Activated naive CD8-positive, alpha-beta T cell treated with anti-CD3 and anti-CD28 coated beads, Interleukin-2, amount 10 ng/mL, durations not matched to agents 7 days and 5 days (primary cell): ENCODE measurements at places on chromosomes 2 and 18. TPM values are rescaled to one million over a fixed set of nuclear protein-coding genes. Genes with fewer than 3 reads are reported as not detected.

GRCh38 chr2:71609958-71610357, 156.6 kb downstream of the DYSF start:
- H3K4me3 ChIP-seq = no peak overlapping the region
- peaks cover 2% of the 10 kb centered on the region for H3K4me1 ChIP-seq
- no peaks in the 10 kb centered on the region for H3K36me3 ChIP-seq
- H3K27me3 ChIP-seq = peaks cover 6% of the 10 kb centered on the region

GRCh38 chr2:111905990-111906735, 7.8 kb downstream of the MERTK start:
- H3K36me3 ChIP-seq = no peaks in the 10 kb centered on the region
- peaks cover 11% of the 10 kb centered on the region for H3K27me3 ChIP-seq
- DNase-seq = no peak

DNA sequence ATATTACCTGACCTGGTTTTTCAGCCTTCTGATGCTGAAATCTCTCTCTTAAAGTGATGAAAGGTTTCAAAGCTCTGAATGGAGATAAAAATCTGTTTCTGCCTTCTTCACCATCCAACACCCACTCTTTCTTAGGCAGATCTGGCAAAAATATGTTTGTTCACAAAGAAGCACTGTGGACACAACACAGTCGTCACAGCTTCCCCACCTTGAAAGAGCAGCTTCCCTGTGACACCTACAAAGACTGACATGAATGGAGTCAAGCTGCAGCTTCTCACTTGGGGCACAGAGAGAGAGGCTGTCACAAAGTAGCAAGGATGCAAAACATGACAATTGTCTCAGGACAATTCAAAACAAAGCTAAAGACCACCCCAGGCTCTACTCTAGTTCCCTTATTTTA, 86.5 kb downstream of the ICOS start:
- peaks cover 19% of the 10 kb centered on the region for H3K4me1 ChIP-seq
- peak overlapping the region; percentile 30 for H3K27ac ChIP-seq
- no peaks in the 10 kb centered on the region for H3K36me3 ChIP-seq
- no peak overlapping the region for H3K4me3 ChIP-seq
- no peaks in the 10 kb centered on the region for H3K27me3 ChIP-seq
- DNase-seq = no peak

GRCh38 chr2:118294063-118294462, 205.8 kb downstream of the INSIG2 start:
- no peak overlapping the region for H3K27ac ChIP-seq
- H3K27me3 ChIP-seq = peaks cover 19% of the 10 kb centered on the region
- H3K4me1 ChIP-seq = no peaks in the 10 kb centered on the region
- DNase-seq = no peak
- H3K36me3 ChIP-seq = no peaks in the 10 kb centered on the region

DNA sequence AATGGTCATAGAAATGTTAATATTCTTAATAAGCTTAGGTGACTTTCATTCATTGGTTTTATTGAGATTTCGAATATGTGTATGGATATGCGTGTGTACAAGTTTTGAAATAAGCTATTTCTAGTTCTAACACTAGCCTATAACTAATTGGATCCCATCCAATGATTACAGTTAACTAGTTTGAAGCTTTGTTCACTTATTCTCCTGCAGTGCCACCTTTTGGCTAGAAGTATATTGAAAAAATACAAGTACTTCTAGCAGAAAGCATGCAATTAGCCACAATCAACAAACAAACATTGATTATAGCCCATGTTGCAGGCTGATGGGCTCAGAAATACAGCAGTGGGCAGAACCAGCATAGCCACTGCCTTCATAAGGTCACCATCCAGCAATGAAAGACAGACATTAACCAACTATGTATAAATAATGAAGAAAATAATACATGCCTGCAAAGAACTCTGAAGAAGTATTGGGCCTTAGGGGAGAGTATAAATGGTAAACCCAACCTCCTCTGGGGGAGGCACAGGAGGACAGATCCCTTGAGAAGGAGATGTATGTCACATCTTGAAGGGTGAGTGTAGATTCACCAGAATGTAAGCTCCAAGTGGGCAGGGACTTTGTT, 5.1 kb upstream of the PIEZO2 start:
- H3K4me1 ChIP-seq = no peaks in the 10 kb centered on the region
- no peak overlapping the region for H3K4me3 ChIP-seq
- H3K27me3 ChIP-seq = peaks cover 24% of the 10 kb centered on the region

The ZNF532 gene
- 4.0 TPM for total RNA-seq

DNA sequence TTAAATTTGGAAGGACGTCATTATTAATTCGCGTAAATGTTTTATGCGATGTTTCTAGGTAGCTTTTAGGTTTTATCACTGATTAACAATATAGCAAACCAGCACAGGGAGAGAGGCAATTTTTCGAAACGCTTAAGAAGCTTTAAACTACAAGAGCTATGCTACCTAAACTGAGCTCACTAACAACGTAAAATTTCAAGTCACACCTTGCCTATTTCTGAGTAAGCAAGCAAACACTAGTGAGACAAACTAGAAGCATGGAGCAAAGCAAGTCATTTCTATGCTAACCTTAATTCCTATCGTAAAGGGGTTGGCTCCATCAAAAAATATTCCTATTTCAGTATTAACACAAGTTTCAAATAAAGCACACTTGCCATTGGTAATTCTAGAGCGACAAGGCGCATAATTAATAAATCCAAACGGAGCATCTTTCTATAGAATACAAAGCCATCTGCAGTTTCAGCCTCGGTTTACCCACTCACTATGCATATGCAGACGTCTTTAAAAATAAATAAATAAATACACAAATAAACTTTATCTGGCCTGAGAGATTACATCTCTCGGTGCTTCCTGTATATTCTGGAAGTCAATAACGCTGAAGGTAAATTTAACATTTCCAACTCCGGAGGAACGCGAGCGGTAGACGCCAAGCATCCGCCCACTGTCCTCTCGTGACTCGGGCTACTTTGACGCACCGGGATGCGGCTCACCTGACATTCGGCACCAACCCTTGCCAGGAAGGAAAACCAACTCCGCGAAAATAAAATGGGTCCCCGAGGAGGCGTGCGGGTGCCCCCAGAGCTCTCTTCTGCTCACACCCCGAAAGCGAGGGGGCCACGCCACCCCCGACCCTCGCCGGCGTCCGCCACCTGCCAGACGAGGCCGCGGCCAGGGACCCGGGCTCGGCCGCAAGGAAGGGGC, 947 bp downstream of the ITSN2 start:
- H3K4me1 ChIP-seq = peaks cover 28% of the 10 kb centered on the region
- H3K36me3 ChIP-seq = peaks cover 14% of the 10 kb centered on the region
- peak overlapping the region; percentile 88 for H3K27ac ChIP-seq
- H3K4me3 ChIP-seq = peak overlapping the region; percentile 87
- no peaks in the 10 kb centered on the region for H3K27me3 ChIP-seq

DNA sequence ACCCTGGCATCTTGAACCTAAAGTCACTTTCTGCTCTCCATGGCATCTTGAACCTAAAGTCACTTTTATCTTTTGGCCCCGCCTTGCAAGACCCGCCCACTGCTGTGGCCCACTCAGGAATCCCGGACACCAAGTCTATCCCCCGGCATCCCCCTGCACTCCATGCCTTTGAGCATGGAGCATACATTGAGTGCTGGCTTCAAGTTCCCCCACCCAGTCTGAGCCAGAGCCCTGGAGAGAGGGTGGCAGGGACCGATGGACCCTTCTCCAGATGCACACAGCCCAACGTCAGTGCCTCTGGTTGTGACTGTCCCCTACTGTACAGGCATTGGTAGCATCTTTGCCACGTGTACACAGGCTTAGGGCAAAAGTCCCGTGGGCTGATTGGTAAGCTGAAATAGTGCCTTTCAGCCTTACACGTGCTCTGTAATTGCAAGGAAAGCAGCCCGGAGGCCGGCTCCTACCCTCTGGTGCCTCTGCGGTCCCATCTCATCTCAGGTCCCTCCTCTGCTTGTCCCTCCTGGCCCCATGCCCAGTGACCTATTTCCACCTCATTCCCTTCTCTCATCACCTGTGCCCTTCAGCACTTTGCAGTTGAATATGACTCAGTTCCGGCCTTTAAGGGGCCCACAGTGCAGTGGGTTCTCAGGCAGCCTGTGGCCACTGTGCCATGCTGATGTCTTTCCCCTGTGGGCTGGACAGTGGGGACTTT, 154.0 kb downstream of the INHBB start:
- no peaks in the 10 kb centered on the region for H3K36me3 ChIP-seq
- no peak for DNase-seq
- H3K27ac ChIP-seq = no peak overlapping the region
- H3K4me3 ChIP-seq = no peak overlapping the region
- H3K27me3 ChIP-seq = peaks cover 2% of the 10 kb centered on the region

DNA sequence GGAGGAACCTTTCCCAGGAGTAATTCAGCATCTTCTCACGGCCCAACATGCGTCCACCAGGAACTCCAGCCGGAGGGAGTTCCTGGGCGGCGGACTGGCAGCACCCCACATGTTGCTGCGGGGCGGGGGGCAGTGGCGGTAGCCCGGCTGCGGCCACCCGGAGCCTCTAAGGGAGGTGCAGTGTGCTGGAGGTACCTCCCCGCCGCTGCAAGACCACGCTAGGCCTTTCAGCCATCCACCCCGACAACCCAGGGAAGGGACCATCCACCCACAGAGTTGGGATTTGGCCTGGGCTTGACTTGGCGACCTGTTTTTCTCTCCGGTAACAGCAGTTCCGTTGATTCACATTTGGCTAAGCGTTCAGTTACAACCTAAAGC, 625 bp downstream of the LYPD6 start:
- H3K36me3 ChIP-seq = no peaks in the 10 kb centered on the region
- H3K27me3 ChIP-seq = peaks cover 57% of the 10 kb centered on the region
- H3K27ac ChIP-seq = peak overlapping the region; percentile 70

GRCh38 chr18:63356272-63356896, 10.6 kb downstream of the KDSR start:
- H3K36me3 ChIP-seq = peaks cover 26% of the 10 kb centered on the region
- H3K4me3 ChIP-seq = no peak overlapping the region
- H3K4me1 ChIP-seq = peaks cover 4% of the 10 kb centered on the region
- no peaks in the 10 kb centered on the region for H3K27me3 ChIP-seq

The PSMA8 gene
- 1.4 TPM for total RNA-seq

The SMPD4 gene
- total RNA-seq = 67.3 TPM

DNA sequence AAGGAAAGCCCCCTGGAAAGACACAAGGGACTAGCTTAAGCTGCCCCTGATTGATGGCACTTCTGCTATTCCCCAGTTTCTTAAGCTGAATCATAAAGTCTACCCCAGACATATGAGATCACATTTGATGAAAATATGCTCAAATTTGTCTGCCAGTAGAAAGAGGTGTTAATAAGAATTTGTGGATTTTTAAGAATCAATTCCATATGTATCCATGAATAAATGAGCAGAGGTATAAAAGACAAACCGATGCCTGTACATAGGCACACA, 119.9 kb downstream of the CCBE1 start:
- H3K4me3 ChIP-seq = no peak overlapping the region
- H3K4me1 ChIP-seq = no peaks in the 10 kb centered on the region
- H3K36me3 ChIP-seq = no peaks in the 10 kb centered on the region
- DNase-seq = no peak

DNA sequence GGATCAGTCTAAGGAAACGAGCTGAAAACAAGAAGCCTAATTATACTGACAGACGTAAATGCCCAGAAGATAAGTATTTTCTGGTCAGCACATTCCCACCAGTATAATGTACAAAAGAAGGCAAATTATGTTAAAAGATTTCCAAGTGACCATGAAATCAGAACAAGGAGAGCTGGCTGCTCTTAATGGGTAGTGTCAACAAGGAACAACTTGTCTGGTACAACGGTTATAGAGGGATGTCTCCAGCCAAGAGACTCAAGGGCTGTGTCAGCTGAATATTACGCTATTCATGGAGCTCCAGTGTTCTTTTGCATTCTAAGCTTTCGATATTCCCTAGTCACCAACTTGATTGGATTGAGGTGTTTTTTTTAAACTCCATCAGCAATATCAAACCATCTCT, 8.6 kb upstream of the L3MBTL4 start:
- no peak overlapping the region for H3K4me3 ChIP-seq
- no peak overlapping the region for H3K27ac ChIP-seq
- DNase-seq = no peak
- no peaks in the 10 kb centered on the region for H3K4me1 ChIP-seq

The LHCGR gene
- total RNA-seq = not detected

GRCh38 chr2:67825476-67825875, 237.3 kb downstream of the C1D start:
- H3K27ac ChIP-seq = no peak overlapping the region
- H3K36me3 ChIP-seq = no peaks in the 10 kb centered on the region
- no peaks in the 10 kb centered on the region for H3K27me3 ChIP-seq
- H3K4me1 ChIP-seq = no peaks in the 10 kb centered on the region

GRCh38 chr18:36155851-36156757, 26.4 kb downstream of the ELP2 start:
- H3K4me1 ChIP-seq = peaks cover 8% of the 10 kb centered on the region
- no peak overlapping the region for H3K4me3 ChIP-seq
- DNase-seq = no peak
- no peaks in the 10 kb centered on the region for H3K27me3 ChIP-seq

DNA sequence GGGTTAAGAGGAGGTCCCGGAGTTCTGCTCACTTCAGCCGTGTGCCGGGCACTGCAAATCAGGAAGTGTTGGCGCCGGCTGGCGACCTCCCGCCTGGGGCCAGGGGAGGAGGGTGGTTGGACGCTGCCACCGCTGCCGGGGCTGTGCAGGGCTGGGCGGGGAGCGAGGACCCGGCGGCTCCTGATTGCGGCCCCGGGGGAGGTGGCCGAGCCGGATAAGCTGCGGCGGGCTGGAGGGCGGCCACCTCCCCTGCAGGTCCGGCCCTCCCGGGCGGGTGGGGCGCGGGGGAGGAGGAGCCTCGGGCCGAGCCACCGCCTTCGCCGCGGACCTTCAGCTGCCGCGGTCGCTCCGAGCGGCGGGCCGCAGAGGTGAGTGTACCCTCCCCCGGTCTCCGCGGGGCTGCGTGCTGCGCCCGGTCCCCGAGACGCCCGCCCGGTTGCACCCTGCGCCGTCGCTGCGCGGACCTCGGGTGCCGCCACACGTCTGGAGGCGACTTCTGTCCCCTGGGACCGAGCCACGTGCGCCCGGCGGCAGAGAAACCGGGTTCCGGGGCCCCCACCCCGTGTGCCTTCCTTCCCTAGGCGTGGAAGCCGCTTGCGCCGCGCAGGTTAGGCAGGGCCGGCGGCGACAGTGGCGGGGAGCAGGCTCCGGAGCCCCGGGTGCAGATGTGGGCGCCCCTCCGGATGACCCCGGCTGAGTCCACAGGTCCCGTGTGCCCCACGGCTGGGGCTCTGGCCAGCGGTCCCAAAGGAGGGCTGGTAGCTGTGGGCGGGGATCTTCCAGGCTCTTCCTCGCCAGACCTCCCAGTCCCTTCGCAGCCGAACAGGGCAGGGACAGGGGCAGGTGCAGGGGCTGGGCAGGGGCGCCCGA, at the start of gene STEAP3:
Gene STEAP3 (plus strand): TSS at position 314 of the 870 bp plus-strand sequence. CDS start 7,179 bp downstream, outside the sequence.
- no peak within 1 kb of the TSS for H3K27ac ChIP-seq
- peak; percentile 39 for DNase-seq
- peaks cover 47% of the 10 kb centered on the region for H3K27me3 ChIP-seq

DNA sequence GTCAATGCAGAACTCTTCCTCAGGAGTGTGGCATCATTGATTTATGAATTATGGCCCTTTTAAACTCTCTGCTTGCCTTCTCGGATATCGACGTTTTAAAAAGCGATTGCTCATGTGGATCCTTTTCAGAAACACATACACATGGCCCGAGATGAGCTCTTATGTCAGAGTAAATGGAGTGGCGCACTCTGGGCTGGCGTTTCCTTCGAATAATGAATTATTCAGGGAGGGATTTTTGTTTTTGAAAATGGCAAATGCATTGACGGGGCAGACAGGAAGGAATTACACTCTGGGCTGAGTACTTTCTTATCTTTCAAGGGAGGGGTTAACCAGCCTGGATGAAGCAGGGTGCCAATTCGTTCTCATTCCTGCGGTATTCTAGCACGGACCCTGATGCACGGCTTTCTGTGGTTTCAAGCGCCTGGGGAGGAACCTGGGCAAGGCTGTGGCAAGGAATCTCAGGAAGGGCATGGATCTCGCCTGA, 142.7 kb downstream of the PRKCE start:
- no peak for DNase-seq
- H3K4me1 ChIP-seq = no peaks in the 10 kb centered on the region
- H3K36me3 ChIP-seq = no peaks in the 10 kb centered on the region
- H3K27ac ChIP-seq = no peak overlapping the region
